CMK (cell line): ENCODE measurements at places on chromosomes 2 and 18.

- no peak for DNase-seq
Measured at GRCh38 chr2:19355931-19356544, 2.4 kb downstream of the OSR1 start.

- no peak for DNase-seq
Measured at GRCh38 chr2:59385971-59386370, 1144.8 kb upstream of the FANCL start.

DNA sequence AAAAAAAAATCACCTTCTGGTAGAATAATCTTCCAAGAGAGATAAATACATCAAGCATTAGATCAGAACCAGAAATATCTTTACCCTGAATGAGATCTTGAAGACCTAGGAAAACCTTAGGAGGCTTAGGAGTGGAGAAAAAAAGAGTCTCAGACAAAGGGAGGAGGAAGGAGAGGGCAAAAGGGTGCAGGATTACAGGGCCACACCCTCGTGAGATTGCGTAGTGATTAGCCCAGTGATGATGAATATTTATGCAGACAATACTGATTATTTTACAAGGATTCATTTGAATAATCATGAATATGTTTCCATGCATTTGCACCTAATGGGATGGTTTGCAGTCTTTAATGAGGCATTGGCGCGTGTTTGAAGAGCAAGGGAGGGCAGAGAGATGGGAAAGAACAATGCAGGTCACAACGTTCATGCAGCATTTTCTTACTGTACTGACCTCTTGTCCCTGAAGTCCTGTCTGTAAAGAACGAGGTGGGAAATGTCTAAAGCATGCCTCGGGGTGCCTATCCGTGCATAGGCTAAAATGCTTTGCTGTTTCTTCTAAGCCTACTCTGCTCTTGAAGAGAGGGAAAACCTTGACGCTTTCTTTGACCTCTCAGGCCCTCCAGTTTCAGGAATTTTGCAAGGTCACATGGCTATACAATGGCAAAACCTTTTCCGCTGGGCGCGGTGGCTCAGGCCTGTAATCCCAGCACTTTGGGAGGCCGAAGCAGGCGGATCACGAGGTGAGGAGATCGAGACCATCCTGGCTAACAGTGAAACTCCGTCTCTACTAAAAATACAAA lies 18.6 kb upstream of the ZNF532 start:
- DNase-seq, result no peak

GRCh38 chr2:7189106-7189505 lies 271.9 kb downstream of the RNF144A start:
- DNase-seq, result no peak

DNA sequence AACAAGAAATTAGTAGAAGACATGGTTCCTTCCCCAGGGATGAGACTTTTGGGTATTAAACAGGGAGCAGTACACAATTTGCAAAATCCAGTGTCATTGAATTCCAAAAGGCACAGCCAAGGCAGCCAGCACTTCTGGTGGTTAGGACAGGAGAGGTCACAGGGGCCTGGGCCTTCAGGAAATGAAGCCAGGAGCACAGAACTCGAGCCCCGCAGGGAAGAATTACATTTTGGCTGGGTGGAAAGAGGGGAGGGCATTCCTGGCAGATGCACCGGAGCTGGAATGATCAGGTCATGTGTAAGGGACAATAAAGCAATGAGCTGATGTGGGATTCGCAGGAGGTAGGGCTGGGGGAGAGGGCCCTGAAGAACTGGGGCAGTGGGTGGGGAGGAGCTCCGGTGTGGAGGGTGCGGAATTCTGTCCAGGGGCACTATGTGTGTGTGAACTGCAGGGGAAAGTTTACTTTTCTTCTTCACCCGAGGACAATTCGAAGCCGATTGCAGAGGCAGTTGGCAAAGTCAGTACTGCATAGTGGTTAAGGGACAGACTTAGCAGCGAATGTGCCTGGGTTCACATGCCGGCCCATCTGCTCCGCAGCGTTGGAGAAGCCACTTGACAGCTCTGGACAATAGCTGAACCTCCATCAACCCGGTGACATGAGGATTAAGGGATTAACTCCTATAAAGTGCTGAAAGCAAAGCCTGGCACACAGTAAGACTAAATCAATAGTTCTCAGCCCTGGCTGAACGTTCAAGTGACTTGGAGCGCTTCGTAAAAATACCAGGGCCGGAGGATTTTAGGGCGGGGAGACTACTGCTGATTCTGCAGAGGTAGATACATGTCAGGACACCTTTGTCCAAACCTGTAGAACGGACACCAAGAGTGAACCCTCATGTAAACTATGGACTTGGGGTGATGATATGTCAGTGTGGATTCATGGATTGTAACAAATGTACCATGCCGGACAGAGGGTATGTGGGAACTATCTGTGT lies 36.4 kb downstream of the ALPK2 start:
- DNase-seq, result no peak

- no peak for DNase-seq
Measured at GRCh38 chr2:145106293-145106692, 586.4 kb upstream of the ZEB2 start.

GRCh38 chr2:26772064-26773001 lies 8.2 kb downstream of the SLC35F6 start:
- DNase-seq, result no peak

- DNase-seq, result no peak
Measured at GRCh38 chr18:74284980-74285355, 6.8 kb downstream of the CYB5A start.

DNA sequence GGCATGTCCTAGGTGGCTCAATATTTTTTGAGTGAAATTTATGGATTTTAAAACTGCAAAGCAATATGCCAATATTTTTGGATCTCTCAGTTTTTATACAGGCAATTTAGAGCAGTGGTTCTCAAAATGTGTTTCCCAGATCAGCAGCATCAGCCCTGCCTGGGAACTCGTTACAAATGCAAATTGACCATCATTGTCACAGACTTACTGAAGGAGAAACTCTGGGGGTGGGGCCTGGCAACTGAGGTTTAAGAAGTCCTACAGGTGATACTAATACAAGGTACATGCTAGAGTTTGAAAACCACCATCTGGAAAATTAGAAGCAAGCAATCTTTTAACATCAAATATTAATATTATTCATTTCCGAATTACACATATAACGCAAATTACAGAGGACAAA lies 215.6 kb upstream of the PID1 start:
- no peak for DNase-seq

DNA sequence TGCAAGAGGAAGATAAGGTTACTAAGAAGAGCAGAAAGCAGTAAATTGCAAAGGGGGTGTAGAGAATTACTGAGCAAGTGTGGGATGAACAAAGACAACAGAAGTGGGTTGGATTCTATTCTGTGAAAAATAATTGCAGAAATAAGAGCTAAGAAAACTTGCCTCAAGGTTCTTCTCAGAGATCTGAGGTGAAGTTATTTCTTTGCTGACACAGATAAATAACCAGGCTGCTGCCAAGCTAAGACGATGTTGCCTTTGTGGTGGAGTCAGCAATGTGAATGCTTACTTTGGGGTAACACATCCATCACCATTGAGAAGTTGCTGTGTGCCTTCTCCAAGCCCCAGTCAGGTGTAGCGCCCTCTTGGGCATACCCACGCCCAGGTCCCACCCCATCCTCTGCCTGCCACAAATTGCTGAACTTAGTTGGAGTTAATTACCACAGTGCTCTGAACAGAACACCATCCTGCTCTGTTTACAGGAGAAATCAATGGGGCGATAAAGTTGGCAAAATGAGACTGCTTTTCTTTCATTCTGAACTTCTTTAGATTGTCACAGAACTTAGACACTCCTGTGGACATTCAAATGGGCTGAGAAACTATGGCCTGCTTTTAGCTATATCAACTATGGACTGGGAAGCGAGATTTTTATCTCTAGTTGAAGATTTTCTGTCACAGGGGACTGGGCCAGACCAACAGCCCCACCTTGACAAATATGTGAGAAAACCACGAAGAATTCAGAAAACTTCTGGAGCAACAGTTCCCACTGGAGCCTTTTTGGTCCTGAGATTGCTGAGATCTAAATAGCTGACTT lies 283.6 kb downstream of the TMX3 start:
- DNase-seq, result no peak

GRCh38 chr2:54183972-54184371 lies 68.6 kb downstream of the ACYP2 start:
- no peak for DNase-seq

GRCh38 chr2:231803501-231804138 lies 17.4 kb downstream of the COPS7B start:
- no peak for DNase-seq

- no peak for DNase-seq
Measured at GRCh38 chr2:59342166-59342565, 1101.0 kb upstream of the FANCL start.

- no peak for DNase-seq
Measured at GRCh38 chr2:130972410-130972809, 120.8 kb downstream of the FAM168B start.

- no peak for DNase-seq
Measured at GRCh38 chr2:109139002-109139401, 10.0 kb downstream of the SH3RF3 start.

DNA sequence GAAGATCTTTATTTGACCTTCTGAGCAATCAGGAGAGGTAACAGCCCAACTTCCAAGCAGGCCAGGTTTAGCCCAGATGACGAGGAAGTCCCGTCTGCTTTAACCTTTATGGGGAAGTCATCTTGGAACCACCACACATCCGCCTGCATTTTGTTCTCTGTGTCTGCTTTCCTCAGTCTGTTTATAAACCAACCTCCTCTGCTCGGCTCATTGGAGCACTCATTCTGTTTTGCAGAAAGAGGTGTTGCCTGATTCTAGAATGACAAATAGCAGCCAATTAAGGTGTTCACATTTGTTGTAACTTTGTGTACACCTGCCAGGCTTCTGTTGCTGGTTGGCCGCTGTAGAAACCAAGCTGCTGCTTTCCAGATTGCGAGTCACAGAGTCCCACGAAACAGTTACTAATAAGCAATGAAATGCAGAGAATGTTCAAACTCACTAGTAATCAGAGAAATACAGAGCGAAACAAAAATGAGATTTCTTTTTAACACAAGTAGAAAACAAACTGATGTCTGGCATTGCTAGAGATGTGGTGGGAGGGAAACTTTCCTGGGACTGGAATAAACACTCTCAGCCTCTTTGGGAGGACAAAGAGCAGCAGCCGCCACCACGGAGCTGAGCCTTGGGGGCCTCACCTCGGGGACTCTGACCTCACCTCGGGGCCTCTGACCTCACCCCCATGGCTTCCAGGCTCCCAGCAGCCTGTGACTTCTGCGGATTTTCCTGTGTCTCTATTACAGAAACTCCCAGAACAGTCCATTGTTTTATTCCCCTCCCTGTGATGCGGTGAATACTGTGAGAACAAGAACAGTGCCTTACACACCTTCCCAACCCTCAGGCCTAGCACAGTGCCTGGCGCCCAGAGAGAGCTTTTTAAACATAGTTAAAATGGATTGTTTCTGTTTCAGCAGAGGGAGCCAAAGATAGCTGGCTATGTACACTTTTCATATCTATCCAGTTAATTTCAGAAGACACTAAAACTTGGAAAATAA lies 64.0 kb downstream of the MBP start:
- no peak for DNase-seq
